ENCODE measurements at places on chromosomes 6 and 20.

DNA sequence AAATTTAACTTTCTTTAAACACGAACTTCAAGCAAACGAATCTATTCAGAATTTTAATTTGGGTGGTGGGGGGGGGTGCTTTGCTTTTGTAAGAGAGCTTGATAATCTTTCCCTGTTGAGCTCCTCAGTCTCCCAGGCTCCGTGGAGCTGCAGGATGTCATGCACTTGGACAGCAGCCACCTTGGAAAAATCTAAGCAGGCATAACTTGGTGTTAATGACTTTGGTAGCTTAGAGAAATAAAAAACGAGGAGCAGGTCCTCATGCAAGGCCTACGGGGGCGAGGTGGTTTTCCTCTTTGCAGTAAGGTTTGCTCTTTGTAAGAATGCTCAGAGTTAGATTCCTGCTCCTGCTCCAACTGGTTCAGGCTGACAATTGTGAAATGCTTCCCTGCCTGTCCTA lies 102.3 kb downstream of the EDN1 start:
- peak; percentile 30 for DNase-seq

DNA sequence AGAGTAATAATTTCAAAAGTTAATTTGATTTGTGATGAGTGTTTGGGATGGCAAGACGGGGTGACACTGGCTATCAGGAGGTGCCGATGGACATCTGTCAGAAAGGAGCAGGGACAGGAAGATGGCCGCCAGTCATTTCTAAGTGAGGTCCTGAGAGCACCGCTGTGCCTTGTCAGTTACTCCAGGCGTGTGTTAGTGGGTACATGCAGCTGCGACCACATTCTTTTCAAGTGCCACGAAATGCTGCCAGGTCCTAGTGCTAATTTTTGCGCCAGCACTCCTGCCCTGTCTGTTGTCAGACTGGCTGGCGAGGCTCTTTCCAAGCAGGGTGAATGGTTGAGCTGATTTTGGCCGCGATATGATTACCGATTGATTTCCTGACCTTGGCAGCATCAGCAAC lies 64.6 kb upstream of the INSM1 start:
- DNase-seq: no peak

- no peak for DNase-seq
Observed at GRCh38 chr6:15575357-15576033, 87.3 kb downstream of the DTNBP1 start.

- no peak for DNase-seq
Observed at GRCh38 chr6:27205375-27206278, 41.9 kb upstream of the PRSS16 start.

DNA sequence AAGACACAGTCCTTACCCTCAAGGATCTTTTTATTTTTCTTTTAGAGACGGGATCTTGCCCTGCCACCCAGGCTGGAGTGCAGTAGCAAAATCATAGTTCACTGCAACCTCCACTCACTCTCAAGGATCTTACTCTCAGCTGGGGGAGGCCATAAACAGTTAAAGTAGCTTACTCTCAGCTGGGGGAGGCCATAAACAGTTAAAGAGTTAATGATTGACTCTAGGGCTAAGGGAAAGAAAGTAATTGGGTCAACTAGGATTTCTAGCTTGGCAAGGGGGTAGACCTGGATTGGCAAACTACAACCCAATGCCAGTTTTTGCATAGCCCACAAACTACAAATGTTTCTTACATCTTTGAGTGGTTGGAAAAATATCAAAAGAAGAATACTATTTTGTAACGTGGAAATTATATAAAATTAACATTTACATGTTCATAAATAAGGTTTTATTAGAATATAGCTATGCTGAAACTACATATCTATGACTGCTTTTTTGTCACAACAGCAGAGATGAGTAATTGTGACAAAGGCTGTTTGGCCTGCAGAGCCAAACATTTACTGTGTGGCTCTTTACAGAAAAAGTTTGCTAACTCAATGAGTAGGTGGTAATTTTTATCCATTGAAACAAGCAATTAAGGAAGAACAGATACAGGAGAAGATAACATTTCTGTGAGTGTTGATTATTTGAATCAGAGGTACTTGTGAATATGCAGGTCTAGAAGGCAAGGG lies 46.4 kb downstream of the PTPRA start:
- no peak for DNase-seq

All from skeletal muscle cell (primary cell).